ENCODE measurements at places on chromosomes 12 and 14.

DNA sequence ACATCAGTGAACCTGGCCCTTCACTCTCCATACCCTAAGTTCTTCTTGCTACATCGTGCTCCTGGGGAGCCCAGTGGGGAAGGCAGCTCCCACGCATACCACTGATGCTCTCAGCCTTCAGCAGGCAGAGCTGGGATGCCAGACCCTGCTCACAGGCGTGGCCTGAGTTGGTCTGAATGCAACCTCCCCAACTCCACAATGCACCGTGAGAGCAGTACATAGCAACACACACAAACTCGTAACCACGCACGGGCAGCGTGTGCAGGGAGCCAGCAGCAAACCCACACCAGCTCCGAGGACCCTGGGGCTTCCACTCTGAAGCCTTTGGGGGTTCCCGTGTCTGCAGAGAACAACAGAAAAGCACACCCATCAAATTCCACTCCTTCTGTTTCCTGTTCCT lies 37.3 kb downstream of the ANO2 start:
- H3K27ac ChIP-seq: no peak overlapping the region
- no peaks in the 10 kb centered on the region for H3K36me3 ChIP-seq
- H3K27me3 ChIP-seq: peaks cover 12% of the 10 kb centered on the region
- H3K4me3 ChIP-seq: no peak overlapping the region

DNA sequence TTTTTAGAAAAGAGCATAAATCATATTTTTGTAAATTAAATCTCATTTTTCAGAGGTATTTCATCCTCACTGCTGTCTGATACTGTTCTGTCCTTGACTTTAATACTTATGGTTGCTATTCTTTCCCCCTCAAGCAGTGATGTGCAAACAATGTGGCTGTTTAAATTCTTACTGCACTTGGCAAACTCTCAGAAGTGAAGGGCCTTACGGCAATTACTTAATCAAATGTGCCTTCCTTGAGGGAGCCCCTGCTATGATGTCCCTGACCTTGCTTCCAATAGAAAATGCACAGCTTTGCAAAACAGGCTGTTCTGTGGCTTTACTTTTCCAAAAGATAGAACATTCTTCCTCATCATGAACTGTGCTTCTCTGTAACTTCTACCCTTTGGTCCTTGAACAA lies 35.2 kb downstream of the UBE3B start:
- no peak overlapping the region for H3K27ac ChIP-seq
- no peak overlapping the region for H3K4me3 ChIP-seq
- H3K4me1 ChIP-seq: no peaks in the 10 kb centered on the region
- peaks cover 85% of the 10 kb centered on the region for H3K36me3 ChIP-seq
- no peaks in the 10 kb centered on the region for H3K27me3 ChIP-seq

GRCh38 chr14:105473677-105474482 lies 741 bp upstream of the CRIP2 start:
- H3K36me3 ChIP-seq: peaks cover 5% of the 10 kb centered on the region
- peak overlapping the region; percentile 59 for H3K4me3 ChIP-seq
- peaks cover 56% of the 10 kb centered on the region for H3K4me1 ChIP-seq
- H3K27ac ChIP-seq: no peak overlapping the region
- H3K27me3 ChIP-seq: peaks cover 10% of the 10 kb centered on the region
- peak; percentile 70 for DNase-seq

DNA sequence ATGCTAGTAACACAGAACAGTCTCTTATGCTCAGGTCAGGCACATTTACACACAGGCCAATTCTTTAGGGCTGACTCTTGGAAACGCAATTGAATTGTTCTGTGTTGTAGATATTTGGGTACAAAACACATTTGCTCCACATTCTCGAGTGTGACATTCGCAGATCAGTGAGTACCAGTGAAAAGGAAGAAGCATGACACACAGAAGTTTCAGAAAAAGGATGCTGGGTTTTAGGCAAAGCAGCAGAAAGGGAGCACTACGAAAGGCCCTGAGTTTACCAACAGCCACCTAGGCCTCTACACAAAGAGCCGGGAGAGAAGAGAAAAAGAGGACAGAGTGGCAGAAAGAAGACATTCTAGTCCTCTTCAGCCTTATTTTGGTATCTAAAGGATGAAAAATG lies 254.4 kb upstream of the BTG1 start:
- H3K27me3 ChIP-seq: no peaks in the 10 kb centered on the region
- peak overlapping the region; percentile 80 for H3K27ac ChIP-seq
- no peak overlapping the region for H3K4me3 ChIP-seq
- H3K4me1 ChIP-seq: peaks cover 92% of the 10 kb centered on the region
- no peaks in the 10 kb centered on the region for H3K36me3 ChIP-seq

- peaks cover 17% of the 10 kb centered on the region for H3K4me1 ChIP-seq
- no peaks in the 10 kb centered on the region for H3K36me3 ChIP-seq
- peak overlapping the region; percentile 65 for H3K27ac ChIP-seq
- DNase-seq: peak; percentile 95
- peak overlapping the region; percentile 85 for H3K4me3 ChIP-seq
These were observed 4.4 kb downstream of the TNS2 start for GRCh38 chr12:53054112-53054878.

DNA sequence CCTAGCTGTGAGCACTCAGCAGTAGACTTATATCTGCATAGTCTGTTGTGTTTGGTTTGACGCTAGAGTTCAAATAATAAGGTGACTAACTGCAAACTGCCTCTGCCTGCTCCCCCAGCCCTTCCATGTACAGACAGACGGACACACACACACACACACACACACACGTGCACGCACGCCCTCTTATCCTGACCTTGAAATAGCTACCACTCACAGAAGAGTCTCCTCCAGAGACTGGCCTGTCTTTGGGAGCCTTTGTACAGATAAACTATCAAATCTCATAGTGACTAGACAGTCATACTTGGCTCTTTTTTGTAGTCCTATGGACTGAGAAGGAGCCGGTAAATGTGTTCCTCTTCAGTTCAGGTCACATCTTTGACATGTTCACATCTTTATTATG lies 158.4 kb downstream of the FBXL14 start:
- DNase-seq: no peak
- H3K36me3 ChIP-seq: no peaks in the 10 kb centered on the region
- no peaks in the 10 kb centered on the region for H3K27me3 ChIP-seq
- H3K4me1 ChIP-seq: no peaks in the 10 kb centered on the region
- no peak overlapping the region for H3K27ac ChIP-seq

- H3K36me3 ChIP-seq: no peaks in the 10 kb centered on the region
- no peak for DNase-seq
- no peak overlapping the region for H3K4me3 ChIP-seq
- H3K27me3 ChIP-seq: no peaks in the 10 kb centered on the region
These were observed 1061.0 kb upstream of the TMEM132C start for GRCh38 chr12:127205781-127206555.

DNA sequence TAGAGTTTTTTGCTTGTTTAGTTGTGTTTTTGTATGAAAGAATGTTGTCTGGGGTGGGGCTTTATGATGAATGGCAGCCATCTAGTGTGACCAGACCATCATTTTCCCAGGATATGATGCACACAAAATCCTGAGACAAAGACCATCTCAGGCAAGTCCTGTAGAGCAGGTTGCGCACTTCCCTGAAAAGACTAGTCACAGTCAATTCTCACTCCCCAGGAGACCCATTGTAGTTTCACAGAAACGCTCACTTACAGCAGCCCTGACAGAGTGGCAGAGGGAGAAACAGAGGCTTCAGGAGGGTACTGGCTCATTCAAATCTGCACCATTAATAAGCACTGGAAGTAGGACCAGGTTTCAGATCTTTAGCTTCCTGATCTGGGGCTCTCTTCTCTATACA lies 183.2 kb downstream of the TMEM117 start:
- H3K27ac ChIP-seq: no peak overlapping the region
- no peaks in the 10 kb centered on the region for H3K4me1 ChIP-seq
- no peak overlapping the region for H3K4me3 ChIP-seq
- no peaks in the 10 kb centered on the region for H3K27me3 ChIP-seq

DNA sequence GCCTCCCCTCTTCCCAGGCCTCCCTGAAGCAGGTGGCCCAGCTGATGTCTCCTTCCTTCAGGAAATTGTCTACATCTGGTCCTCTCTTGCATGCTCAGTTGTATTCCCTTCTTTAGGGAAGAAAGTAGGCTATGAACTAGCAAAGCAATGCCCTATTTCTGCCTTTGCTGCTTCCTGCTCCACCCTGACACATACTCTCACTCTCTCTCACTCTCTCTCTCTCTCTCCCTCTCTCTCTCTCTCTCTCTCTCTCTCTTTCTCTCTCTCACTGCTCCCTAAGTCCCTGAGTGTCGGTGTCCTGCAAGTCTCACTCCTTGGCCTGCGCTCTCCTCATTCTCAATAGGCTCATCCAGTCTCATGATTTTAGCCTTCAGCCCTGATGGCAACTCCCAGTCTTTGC lies 19.4 kb upstream of the PARP11 start:
- peak overlapping the region; percentile 41 for H3K27ac ChIP-seq
- no peak overlapping the region for H3K4me3 ChIP-seq
- no peaks in the 10 kb centered on the region for H3K36me3 ChIP-seq
- peaks cover 68% of the 10 kb centered on the region for H3K4me1 ChIP-seq
- DNase-seq: no peak
- no peaks in the 10 kb centered on the region for H3K27me3 ChIP-seq

DNA sequence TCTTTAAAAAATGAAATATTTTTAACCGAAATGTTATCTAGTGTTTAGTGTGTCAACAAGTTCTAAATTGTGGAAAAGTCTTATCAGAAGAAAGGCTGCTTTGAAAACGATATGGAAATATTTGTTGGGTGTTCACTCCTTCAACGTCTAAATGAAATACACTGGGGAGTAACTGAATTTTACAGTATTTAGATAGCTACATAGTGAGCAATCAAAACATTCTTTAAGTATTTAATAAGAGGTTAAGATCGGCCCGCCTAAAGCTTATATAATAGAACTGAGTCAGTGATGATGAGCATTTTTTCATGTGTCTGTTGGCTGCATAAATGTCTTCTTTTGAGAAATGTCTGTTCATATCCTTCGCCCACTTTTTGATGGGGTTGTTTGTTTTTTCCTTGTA lies 228.3 kb downstream of the RAD51B start:
- H3K36me3 ChIP-seq: no peaks in the 10 kb centered on the region
- H3K27ac ChIP-seq: no peak overlapping the region
- no peaks in the 10 kb centered on the region for H3K27me3 ChIP-seq
- H3K4me3 ChIP-seq: no peak overlapping the region
- H3K4me1 ChIP-seq: no peaks in the 10 kb centered on the region

- peaks cover 9% of the 10 kb centered on the region for H3K36me3 ChIP-seq
- no peaks in the 10 kb centered on the region for H3K27me3 ChIP-seq
- no peaks in the 10 kb centered on the region for H3K4me1 ChIP-seq
- no peak for DNase-seq
- no peak overlapping the region for H3K27ac ChIP-seq
These were observed 42.0 kb downstream of the NCOR2 start for GRCh38 chr12:124525455-124525854.

DNA sequence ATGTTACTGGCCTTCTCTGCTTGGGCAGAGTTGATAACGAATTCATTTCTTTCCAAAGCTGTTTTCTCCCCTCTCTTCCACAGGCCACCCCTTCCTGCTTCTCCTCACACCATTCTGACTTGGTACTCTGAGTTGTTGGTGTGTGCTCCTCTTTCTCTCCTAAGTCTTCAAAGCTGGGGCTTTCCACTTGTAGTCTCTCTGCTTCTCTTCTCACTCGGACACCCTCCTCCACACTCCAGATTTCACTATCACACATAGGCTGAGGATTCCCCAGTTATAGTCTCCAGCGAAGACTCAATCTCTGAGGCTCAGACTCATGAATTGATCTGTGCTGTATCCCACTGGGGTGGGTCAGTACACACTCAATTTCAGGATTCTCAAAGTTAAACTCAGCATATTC lies 201.0 kb downstream of the SSPN start:
- peaks cover 39% of the 10 kb centered on the region for H3K36me3 ChIP-seq
- no peaks in the 10 kb centered on the region for H3K4me1 ChIP-seq
- H3K27ac ChIP-seq: no peak overlapping the region
- no peak overlapping the region for H3K4me3 ChIP-seq

DNA sequence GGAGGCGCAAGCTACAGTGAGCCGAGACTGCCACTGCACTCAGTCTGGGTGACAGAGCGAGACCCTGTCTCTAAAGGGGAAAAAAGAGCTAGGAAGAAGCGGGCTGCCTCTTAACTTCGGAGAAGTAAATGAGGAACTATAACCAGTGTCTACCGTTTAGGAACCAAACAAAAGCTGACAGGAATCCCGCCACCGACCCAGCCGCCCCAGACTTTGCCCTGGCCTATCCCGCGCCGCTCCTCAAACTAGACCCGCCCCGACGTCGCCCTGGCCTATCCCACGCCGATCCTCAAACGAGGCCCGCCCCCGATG lies 568 bp upstream of the SIVA1 start:
- H3K4me3 ChIP-seq: peak overlapping the region; percentile 93
- no peaks in the 10 kb centered on the region for H3K27me3 ChIP-seq
- peak overlapping the region; percentile 50 for H3K27ac ChIP-seq
- H3K36me3 ChIP-seq: peaks cover 23% of the 10 kb centered on the region
- DNase-seq: no peak
- H3K4me1 ChIP-seq: peaks cover 41% of the 10 kb centered on the region

DNA sequence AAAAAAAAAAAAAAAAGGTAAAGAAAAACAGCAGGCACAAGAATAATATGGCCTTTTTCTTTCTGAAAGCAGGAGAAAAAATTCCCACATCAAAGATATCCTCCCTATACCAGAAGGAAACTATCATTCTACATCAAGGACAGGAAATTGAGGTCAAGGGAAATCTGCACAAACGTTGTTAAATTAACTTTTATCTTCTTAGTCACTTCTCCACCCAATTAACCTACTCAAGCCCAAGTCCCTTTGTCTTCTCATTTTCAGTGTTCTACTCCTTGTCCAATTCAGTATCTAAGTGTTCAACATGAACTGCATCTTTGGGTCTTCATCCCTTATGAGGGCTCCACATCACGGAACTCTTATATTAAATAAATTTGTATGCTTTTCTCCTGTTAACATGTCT lies 15.7 kb downstream of the NDUFA12 start:
- peaks cover 24% of the 10 kb centered on the region for H3K36me3 ChIP-seq
- no peak for DNase-seq
- peaks cover 62% of the 10 kb centered on the region for H3K4me1 ChIP-seq

GRCh38 chr14:91119556-91120311 lies 5.9 kb downstream of the DGLUCY start:
- H3K36me3 ChIP-seq: peaks cover 33% of the 10 kb centered on the region
- no peaks in the 10 kb centered on the region for H3K27me3 ChIP-seq

GRCh38 chr14:69789118-69789640 lies 7.9 kb downstream of the SLC10A1 start:
- no peaks in the 10 kb centered on the region for H3K27me3 ChIP-seq
- H3K4me1 ChIP-seq: no peaks in the 10 kb centered on the region
- no peak for DNase-seq
- no peak overlapping the region for H3K4me3 ChIP-seq
- peaks cover 12% of the 10 kb centered on the region for H3K36me3 ChIP-seq
- H3K27ac ChIP-seq: no peak overlapping the region

- H3K27ac ChIP-seq: no peak overlapping the region
- H3K4me1 ChIP-seq: no peaks in the 10 kb centered on the region
- no peaks in the 10 kb centered on the region for H3K27me3 ChIP-seq
- H3K36me3 ChIP-seq: peaks cover 39% of the 10 kb centered on the region
- no peak for DNase-seq
These were observed 48.4 kb downstream of the CSRP2 start for GRCh38 chr12:76830436-76830835.

GRCh38 chr12:19220852-19221466 lies 91.4 kb downstream of the PLEKHA5 start:
- no peak overlapping the region for H3K27ac ChIP-seq
- H3K4me3 ChIP-seq: no peak overlapping the region
- no peaks in the 10 kb centered on the region for H3K4me1 ChIP-seq

GRCh38 chr14:99029145-99029915 lies 242.7 kb downstream of the BCL11B start:
- no peaks in the 10 kb centered on the region for H3K4me1 ChIP-seq
- no peak for DNase-seq
- H3K27ac ChIP-seq: no peak overlapping the region
- no peak overlapping the region for H3K4me3 ChIP-seq

Data from CD4-positive, alpha-beta T cell (primary cell).